ENCODE measurements at places on chromosomes 5 and 9.

DNA sequence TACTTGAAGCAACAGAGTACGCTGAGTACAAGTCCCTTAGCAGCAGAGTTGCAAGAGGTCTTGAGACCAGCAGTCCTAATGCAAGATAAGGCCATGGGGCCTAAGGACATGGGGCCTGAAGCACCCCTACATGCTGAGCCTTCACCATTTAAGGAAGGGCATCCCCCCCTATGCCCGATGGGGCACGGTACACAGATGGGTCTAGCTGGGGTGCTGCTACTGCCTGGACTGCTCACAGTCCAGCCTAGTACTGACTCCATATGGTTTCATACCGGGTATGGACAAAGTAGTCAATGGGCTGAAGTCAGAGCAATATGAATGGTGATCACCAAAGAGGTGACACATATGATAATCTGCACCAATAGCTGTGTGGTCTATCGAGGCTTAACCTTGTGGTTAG lies 178.3 kb downstream of the PDE4D start:
- DNase-seq = no peak

DNA sequence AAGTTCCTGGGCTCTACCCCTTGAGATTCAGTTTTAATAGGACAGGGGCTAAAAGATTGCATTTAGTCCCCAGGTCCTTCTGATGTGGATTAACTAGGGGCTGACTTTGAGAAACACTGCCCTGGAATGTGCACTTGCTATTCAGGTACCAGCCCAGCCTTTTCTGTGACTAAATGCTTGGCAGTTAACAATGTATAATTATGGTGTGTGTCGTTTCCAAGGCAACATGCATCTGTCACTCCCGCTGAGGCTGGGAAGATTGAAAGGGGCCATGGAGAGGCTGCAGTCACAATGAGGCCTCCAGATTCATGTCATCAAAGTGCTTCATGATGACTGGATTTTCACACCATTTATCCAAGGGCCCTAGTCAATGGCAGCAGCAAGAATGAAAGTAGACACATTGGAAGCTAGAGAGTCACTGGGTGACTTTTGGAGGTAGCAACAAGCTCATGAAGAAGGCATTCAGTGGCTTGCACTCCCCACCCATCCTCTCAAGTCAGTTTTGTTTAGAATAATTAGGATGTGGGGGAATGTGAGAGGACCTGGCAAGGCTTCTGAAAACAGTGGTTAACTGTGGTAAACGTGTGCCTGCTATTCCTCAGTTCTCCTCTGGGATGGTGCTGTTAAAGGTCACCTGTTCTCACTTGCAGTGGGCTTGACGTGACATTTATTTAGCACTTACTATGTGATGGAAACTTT lies 28.3 kb downstream of the RAI14 start:
- peak; percentile 56 for DNase-seq

DNA sequence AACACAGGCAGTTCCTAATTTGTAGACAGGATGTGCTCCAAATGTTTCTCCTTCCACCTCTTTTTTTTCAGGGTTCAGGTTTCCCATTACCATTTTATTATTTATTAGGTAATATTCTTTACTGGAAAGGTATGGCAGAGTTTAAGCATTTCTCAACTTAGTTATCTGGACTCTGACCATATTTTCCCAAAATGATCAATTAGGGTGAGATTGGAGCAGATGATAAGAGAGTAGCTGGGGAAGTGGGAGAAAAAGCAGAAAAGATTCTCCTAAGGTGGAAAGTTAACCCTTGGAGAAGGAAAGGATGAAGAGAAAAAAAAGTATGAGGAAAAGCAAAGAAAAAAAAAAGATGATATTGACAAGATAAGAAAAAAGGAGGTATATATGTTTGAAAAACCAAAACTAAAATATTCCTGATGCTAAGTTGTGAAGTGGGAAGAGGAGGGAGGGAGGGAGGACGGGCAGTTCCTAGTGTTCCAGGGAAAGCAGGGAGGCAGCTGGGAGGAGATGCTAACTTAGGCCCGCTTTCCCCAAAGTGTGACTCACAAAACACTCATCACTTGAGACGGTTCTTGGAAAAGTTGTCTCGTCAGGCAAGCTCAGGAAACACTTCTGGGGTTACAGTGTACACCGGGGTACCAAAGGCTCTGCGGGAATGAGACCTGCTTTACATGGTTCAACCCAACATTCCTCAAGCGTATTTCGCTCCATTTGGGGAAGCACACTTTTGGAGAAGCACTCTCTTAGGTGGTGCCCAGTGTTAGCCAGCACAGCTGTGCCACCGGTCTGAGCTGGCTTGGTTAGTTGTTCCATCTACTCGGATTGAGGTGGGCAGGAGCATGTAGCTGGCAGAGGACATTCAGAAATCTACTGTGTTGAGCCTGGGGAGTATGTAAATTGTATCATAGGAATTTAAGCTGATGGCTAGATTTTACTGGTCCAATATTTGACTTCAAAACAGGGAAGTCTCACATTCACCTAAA lies 35.1 kb downstream of the B4GALT1 start:
- DNase-seq = peak; percentile 85

- DNase-seq = peak; percentile 95
Measured at GRCh38 chr5:91111473-91112238, 271.5 kb downstream of the ARRDC3 start.

DNA sequence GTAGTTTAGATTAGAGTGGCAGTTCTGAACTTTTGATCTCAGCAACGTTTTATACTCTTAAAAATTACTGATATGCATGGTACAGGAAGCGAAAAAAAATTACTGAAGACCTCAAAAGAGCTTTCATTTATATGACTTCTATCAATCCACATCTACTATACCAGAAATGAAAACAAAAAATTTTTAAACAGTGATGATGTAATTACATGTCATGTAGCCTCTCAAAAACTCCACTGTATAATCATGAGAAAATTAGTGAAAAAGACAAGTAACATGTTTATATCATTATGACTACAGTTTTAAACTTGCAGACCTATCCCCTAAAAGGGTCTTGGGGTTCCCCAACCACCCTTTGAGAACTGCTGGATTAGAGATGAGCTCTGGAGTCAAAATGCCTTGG lies 9.3 kb downstream of the DNAJC18 start:
- no peak for DNase-seq

GRCh38 chr9:99433555-99433954 lies 211.5 kb downstream of the SEC61B start:
- peak; percentile 16 for DNase-seq

- no peak for DNase-seq
Measured at GRCh38 chr5:933251-933861, 40.7 kb downstream of the TRIP13 start.

DNA sequence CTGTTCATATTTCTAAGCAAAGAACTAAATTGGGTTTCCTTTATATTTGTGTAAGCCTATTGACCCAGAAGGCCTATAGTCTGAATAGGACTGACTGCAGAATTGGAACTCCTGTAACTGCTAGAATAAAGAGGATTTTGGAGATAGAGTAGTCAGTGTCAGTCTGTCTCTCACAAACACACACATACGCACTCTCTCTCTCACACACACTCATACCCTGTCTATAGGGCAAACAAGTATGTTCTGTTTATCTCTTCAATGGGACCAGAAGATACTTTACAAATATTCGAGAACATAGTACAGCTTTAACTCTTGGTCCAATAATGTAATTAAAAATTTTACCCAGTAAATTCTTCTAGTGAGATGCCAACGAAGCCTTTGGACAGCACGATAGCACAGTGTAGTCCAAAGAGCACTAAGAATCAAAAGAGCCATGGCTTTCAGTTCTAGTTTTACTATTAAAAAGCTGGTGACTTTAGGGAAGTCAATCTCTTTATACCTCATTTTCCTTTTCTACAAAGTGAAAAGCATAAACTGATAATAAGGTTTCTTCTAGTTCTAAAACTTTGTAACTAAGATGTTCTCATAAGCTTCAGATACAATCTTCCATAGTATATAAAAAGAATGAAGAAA lies 19.3 kb downstream of the ABHD17B start:
- no peak for DNase-seq

- DNase-seq = peak; percentile 64
Measured at GRCh38 chr5:97529354-97529985, 346.4 kb upstream of the RIOK2 start.

DNA sequence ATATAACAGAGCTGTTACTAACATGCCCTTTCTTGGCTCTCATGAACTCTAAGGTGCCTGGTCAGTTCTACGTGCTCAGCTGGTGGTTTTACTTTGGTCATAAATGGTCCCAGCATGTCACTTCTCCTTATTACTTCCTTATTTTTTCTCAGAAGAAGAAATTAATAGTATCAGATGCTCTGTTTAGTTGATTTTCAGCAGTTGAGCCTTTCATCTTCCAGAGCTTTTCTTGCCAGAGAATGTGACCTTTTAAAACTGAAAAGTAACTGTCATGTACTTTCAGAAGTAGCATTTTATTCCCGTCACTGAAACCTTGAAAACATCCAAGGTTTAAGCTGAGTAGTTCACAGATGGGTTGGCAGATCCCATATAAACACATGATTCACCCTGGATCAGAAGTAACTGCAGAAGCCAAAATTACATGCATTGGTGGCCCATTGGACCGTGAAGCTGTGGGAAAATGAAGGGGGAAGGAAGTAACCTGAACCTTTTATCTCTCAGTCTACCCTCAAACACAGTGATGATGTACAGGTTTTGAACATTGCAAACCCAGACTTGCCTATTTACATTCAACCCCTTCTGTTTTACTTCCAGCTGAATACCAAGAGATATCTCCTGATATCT lies 50.5 kb downstream of the HACD4 start:
- peak; percentile 62 for DNase-seq

DNA sequence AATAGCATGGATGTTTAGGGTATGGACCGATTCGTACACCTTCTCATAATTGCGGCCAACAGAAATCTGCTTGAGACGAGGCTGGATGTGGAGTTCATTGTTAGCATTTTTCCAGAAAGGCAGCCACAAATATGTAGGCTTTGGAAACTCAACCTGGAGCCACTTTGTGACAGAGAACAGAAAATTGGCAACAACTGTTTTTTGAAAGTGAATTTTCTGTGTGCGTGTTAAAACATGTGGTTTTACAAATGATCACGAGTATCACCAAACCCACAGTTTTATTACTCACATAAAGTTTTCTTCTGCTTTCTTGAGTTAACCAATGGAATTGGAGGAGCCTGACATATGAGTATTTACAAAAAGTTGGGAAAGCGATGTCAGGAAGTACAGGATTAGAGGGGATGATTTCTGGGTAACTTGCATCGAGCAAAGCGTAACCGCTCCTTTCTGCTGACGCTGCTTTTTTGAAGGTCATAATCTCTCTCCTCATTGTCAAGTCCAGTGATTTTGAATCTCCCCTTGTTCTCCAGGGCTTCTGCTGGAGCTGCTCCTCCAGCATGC lies 138.5 kb upstream of the TAF11L2 start:
- DNase-seq = peak; percentile 87

- no peak for DNase-seq
Measured at GRCh38 chr9:69173497-69173890, 583 bp upstream of the TJP2 start.

- DNase-seq = no peak
Measured at GRCh38 chr5:75716715-75717081, 539 bp downstream of the POC5 start.

DNA sequence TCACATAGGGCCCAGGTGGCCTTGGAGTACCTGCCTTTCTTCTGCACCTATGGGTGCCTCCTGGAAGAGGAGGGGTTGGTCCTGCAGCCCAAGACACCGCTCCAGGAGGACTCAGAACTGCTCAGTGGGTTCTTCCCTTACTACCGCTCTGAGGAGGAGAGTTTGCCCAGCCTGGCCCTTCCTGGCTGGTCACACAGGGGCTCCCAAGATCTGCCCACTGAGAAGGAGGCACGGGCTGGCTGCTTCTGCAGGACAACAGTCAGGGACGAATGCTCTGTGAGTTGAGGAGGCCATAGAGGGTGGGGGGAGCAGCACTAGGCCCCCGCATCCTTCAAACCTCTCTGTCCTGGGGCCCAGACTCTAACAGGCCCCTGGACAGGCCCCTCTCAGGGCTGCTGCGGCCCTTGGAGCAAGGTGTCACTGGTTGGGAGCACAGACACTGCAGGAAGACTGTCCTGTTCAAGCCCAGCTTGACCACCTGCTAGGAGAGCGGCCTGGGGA lies 9.9 kb upstream of the SLC25A48 start:
- no peak for DNase-seq

DNA sequence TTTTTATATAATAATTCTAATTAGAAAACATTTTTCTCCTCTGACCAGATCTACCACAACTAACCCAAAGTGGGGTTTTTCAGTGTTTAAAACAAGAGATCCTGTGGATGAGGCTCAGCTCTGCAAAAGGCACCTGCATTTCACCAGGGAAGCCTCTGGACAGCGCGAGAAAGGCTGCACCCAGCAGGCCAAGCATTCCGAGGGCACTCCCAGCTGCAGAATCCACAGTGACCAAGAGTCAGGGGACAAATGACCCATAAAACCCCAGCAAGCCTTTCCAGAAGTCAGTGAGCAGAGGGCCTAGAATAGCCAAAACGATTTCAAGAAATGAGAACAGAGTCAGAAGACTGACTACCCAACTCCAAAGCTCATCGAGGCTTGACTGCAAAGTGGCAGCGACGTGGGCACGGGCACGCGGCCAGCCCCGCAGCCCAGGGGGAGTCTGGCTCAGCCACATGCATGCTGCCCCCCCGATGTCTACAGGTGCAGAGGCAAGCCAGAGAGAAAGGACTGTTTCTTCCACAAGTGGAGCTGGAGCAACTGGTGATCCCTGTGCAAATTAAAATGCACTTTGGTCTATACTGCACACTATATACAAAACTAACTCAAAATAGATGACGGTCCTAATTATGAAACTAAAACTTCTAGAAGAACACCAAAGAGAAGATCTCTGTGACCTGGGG lies 26.2 kb downstream of the TPPP start:
- DNase-seq = no peak

- DNase-seq = no peak
Measured at GRCh38 chr9:36746415-36746814, 173.7 kb downstream of the MELK start.

DNA sequence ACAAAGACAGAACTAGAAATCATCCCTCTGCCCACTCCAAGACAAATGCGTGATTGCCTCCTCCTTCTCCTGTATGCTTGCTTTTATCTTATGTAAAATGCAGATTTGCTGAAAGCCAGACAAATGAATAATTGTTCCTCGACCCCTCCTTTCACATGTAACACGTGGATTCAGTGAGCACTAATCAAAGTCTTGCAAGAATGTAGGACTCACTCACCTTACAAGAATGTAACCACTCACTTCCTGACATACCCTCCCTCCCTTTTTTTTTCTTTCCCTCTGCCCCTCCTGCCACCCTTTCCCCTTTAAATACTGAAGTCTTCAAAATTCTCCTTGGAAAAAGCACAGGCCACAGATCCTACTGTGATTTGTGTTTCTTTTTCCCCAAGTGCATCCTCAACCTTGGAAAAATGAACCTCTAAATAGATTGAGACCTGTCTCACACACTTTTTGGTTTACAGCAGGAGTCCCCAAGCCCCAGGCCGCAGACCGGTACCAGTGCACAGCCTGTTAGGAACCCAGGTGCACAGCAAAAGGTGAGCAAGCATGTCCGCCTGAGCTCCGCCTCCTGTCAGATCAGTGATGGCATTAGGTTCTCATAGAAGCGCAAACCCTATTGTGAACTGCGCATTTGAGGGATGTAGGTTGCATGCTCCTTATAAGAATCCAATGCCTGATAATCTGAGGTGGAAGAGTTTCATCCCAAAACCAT lies 29.4 kb upstream of the HSD17B3 start:
- DNase-seq = no peak

GRCh38 chr5:9015937-9016270 lies 530.0 kb downstream of the SEMA5A start:
- DNase-seq = no peak
